Activated naive CD4-positive, alpha-beta T cell treated with anti-CD3 and anti-CD28 coated beads, Interleukin-2, amount 50 U/mL, for 16 hours (primary cell): ENCODE measurements at places on chromosomes 3 and 15.

GRCh38 chr15:60721257-60721626 is 242.3 kb upstream of the ICE2 start:
- DNase-seq: no peak

- DNase-seq: no peak
These were observed 124.3 kb downstream of the RPLP1 start for GRCh38 chr15:69576948-69577351.

- no peak for DNase-seq
These were observed 460.6 kb upstream of the NR2F2 start for GRCh38 chr15:95869920-95870319.

- DNase-seq: no peak
These were observed 149.7 kb upstream of the SYNPR start for GRCh38 chr3:63128380-63128779.

GRCh38 chr15:95018888-95019545 is 787.7 kb downstream of the MCTP2 start:
- no peak for DNase-seq

- DNase-seq: no peak
These were observed 5.8 kb downstream of the CPOX start for GRCh38 chr3:98587654-98588053.

DNA sequence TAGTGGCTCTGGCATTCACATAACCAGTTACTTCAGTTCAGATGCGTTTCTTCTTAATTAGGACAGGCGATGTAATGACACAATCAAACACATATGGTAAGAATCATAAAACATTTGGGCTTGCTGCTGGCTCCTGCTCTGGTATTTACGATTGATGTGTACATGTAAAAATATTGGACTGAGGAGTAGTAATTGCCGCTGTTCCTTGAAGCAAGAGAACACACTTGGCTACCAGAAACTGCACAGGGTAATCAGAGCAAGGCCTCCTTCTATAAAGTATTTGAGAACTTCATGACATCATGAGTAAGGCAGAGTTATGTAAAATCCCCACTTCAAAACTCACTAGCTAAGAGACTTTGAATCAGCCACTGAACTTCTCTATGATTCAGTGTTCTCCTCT is 158.1 kb downstream of the SSR3 start:
- no peak for DNase-seq

DNA sequence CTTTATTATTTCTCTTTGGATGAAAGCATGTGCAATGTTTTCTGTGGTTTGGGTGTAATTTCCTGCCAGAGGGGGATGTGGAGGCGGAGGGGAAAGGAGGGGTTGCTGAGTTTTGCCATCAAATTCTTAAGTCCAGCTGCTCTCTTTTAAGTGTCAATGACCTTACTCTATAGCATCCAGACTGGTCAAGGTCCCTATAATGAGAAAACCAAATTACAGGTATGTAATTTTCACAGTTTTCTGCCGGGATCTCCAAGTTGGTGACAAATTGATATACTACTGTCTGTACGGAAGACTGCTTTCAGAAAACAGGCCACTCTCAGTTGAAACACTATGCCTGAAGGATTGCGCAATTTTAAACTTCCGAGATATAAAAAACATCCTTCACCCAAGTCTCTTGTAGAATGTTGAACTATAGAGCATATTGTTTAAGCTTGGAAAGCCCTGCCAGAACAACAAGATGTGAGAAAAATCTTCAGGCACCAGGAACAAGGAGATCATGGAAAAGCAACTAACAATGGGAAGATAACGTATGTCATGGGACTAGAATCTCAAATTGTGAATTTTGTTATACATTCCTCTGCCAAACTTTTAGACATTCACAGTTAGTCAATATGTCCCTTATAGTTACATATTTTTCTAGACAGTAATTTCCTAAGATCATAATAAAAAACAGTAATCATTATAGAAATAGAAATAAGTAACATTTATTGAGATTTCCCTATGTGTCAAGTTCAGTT is 300.7 kb upstream of the SATB1 start:
- peak; percentile 24 for DNase-seq

DNA sequence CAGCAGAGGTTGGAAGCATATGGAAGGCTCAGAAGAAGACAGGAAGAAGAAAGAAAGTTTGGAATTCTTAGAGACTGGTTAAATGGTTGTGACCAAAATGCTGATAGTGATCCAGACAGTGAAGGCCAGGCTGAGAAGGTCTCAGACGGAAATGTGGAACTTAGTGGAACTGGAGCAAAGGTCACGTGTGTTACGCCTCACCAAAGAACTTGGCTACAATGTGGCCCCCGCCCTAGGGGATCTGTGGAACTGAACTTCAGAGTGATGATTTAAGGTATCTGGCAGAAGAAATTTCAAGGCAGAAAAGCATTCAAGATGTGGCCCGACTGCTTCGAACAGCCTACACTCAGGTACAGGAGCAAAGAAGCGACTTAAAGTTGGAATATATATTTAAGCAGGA is 83.1 kb downstream of the MYO5A start:
- no peak for DNase-seq

- DNase-seq: no peak
These were observed 54.7 kb downstream of the RPL22L1 start for GRCh38 chr3:170815340-170815739.

GRCh38 chr3:124007186-124007585 is 15.3 kb upstream of the ROPN1 start:
- no peak for DNase-seq

DNA sequence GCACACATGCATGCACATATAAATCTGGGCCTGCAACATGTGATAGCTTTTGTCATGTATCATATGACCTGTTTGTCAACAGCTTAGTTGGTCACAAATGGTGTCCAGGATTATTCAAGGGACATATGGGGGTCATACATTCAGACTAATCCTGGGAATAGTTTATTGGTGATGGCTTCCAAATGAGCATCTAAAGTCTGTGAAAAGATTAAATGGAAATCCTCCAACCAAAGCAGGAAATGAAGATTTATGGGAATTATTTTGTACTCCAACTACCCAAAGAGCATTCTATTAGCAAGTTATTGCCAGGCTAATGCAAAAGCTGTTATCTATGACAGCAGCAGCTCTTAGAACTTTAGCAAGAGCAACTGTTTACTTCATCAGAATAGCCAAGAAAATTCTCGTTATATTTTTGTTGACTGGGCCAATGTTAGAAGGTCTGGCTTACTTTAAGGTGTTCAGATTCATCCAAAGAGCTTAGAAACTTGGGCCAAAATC is 7.1 kb downstream of the FSTL1 start:
- DNase-seq: no peak

GRCh38 chr3:185656321-185656840 is 70.3 kb downstream of the SENP2 start:
- no peak for DNase-seq

- no peak for DNase-seq
These were observed 25.4 kb downstream of the CFAP100 start for GRCh38 chr3:126419886-126420786.

DNA sequence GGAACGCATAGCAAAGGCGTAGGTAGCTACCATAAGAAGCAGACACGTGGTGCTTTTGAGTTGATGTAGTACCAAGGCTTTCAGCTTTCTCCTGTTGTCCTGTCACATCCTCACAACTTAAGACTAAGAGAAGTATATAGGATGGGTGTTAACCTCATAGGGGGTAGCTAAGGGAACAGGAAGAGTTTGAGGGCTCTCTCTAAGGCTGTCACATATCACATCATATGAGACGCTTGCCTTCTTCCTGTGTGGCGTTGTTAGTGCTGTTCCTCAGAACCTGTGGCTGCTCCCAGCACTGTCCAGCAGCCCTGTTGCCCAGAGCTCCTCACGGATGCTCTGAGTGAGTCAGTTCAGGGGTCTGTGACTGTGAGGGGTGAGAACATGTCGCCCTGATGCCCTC is 14.7 kb downstream of the DHX30 start:
- no peak for DNase-seq

GRCh38 chr15:66740802-66741201 is 38.8 kb downstream of the SMAD6 start:
- DNase-seq: no peak

DNA sequence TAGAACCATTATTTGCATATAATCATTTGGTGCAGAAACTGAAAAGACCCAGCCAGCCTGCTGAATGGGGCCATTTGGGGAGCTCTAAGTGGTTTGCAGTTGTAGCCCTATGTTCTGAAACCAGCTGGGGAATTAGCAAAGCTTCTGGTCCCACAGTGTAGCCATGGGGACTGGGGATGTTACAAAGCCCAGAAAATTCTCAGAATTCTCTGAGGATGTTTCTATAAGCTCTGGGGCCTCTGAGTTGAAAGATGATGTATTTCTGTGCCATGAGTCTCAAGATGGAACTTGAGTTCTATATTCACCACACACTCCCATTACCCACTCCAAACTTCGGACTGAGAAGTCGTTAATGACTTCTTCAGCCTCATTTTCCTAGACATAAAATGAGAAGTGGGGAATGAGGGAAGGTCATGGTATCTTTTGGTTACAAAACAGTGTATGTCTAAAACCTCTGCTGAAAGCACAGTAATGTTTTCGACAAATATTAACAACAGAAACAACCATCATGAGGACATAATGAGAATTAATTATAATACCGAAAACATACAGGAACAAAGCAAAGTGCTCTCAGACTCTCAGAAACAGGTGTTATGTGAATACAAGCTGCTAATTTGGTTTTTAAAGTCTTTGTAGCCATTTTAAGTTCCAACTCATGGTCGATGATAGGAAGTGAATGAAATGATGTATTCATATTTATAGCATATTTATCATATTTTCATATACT is 89.4 kb downstream of the RFTN1 start:
- DNase-seq: no peak

- DNase-seq: no peak
These were observed 752.3 kb downstream of the NR2F2 start for GRCh38 chr15:97082830-97083229.

DNA sequence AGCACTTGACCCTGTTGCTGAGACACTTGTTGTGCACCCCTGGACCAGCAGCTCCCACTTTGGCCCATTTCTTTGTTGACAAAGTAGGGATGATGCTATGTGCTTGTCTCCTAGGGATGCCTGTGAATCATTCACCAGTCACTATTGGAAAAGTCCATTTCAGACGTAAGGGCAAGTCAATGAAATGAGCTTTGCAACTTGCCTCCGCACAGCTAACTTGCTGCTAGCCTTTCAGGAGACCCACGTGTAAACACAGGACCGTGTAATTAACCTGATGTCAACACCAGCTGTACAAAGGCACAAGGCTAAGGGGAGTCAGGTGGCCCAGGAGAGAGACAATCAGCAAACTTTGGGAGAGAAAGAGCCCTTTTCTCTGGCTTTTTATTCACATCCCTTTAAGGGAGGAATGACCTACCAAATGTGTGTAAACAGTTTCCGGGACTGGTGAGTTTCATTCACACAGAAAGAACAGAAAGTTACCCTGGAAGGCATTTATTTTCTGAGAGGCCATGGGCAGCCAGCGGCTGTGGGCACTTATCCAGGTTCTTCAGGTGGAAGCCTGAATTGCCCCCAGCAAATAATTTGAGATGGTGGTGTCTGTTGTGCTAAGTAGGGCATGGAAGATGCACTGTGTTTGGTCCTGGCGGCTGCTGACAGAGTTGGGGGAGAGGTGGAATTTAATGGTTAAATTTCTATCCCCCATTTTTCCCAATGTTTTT is 54.0 kb downstream of the TIPARP start:
- no peak for DNase-seq

- DNase-seq: no peak
These were observed 695 bp downstream of the RPL32 start for GRCh38 chr3:12840591-12841148.

DNA sequence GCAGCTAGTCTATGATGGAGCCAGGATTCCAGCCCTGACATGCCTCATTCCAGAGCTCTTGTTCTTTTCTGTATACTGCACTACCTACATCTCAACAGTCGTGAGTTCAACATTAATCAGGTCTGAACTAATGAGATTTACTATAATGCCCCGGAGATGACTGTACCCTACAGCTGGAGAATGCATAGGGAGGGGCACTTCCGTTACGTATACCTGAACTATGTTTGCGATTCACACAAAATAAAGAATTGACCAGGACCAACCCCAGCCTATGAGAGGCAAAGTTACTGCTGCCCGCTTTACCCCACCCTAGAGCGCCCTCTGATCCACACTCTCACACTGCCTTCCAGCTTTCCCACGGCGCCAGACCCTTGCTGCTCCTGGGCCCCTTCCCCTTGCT is 97.0 kb downstream of the IGF2BP2 start:
- DNase-seq: no peak

DNA sequence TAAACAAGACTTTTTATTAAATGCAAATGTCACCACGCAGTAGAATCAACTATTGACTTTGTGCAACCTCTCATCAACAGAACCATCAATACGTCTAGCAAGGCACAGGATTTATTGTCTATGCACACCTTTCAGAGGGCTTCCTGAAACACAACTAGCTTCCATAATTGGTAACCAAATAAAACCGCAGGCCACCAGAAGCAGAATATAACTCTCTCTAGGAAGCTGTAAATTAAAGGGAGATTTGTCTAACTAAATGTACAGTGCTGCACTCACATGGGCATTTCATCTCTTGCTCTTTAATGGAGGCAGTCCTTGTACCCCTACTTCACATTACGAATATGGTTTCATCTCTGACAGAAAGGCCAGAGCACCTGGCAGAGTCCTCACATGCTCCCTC is 93.0 kb downstream of the FHIT start:
- DNase-seq: no peak

DNA sequence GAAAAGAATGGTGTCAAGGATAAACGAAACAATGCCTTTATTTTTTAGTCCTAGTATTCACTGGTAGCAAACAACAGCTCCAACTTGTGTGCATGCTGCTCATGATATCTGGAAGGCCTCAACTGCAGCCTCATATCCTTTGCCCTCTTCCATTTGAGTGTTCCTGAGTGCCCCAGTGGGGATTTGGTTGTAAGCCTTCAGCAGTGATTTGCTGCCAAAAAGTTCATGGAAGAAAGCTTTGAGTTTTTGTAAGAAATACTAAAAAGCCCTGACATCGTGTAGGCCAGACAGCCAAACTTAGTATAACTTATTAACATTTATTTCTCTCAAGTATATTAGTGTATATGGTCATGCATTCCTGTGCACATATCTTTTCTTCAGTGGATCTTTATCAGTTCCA is 30.0 kb downstream of the MFSD1 start:
- no peak for DNase-seq

GRCh38 chr3:64114651-64115050 is 91.4 kb upstream of the PSMD6 start:
- no peak for DNase-seq

DNA sequence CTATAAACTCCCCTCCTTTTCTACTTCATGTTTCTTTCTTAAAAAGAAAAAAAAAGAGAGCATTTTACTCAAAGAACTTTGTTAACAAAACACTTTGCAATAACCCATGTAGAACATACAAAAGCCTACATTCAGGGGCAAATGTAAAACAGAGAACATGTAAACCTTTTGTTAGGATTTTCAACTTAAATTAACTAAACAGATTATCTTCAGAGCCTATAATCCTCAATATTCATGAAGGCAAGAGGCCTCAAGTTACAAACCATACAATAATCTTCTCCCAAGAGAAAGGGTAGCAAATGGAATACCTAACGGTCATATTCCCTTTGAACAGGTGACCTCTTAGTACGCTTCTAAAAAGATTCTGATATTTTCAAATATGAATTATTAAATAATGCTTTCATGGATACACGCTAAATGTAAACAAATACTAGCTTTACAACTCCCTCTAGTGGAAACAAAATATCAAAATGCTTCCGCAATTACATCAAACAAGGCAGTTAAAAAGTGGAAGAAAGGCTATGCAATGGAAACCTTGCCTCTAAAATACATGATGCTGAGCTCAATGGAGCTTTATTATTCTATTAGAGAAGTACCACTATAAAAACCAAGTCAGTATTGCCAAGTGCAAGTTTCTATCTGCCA is 9.9 kb downstream of the CEP152 start:
- no peak for DNase-seq
